NCI-H524 treated with DMSO at 0.1 percent for 48 hours (cell line): ENCODE measurements at places on chromosomes 1 and 21.

GRCh38 chr1:90558754-90559378, 158.2 kb downstream of the BARHL2 start:
- DNase-seq = no peak

DNA sequence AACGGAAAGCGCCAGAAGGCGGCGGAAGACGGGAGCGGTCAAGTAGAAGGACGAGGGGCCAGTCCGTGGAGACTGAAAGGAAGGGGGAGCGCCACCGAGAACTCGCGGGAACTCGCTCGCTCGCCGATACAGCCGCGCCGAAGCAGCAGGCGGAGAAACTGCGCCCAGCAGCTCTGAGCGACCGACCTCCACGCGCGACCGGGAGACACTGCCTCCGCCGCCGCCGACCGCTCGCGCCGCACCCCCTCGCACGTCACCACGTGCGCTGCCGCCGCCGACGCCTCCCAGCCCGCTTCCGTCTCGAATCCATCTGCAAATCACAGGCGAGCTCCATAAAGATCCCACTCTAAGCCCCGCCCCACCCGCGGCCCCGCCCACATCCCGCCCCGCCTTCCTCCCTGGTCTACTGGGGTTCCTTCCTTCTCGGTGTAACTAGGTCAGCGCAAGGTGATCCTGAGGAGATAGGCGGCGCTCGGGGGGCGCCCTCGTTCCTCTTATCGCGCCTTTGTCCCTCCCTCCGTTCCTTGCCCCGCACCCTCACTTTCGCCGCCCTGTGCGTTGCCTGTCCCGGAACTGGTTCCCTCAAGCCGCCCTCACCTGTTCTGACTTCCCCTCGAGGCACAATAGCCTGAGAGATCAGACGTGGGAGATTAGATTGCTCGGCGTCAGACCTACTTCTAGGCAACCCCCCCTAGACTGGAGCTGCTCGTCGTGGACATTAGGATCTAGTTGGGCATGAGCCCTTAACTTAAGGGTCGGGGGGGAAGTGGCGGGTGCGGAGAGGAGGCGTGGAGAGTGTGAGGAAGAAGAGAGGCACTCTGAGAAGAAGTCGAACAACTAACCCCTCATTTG, at the start of gene IVNS1ABP:
IVNS1ABP (minus strand) TSS at position 210 of the 852 bp plus-strand sequence. CDS start 7,750 bp downstream, outside the sequence.
- DNase-seq = peak; percentile 89

- DNase-seq = no peak
These were observed 14.4 kb downstream of the LMNA start for GRCh38 chr1:156128654-156129597.

DNA sequence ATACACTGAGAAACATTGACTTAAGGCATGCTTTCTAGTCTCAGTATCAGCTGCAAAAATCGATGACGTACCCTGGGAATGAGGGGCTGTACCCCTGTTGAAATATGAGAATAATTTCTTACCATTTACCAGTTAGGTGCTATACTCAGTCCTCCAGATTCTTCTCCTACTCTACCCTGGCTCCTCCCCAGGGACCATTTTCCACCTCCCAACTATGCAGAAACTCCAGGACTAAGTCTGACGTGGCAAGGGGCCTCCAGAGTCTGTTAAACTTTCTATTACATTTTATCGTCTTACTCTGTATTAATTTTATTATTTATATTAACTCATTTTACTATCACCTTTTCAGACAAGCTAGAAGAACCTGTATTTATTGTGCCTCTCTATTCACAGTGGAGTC, 124.3 kb downstream of the CYYR1 start:
- no peak for DNase-seq

GRCh38 chr1:163747855-163748254, 426.1 kb downstream of the NUF2 start:
- DNase-seq = no peak

GRCh38 chr1:183989078-183989577, 48.4 kb downstream of the COLGALT2 start:
- DNase-seq = no peak

DNA sequence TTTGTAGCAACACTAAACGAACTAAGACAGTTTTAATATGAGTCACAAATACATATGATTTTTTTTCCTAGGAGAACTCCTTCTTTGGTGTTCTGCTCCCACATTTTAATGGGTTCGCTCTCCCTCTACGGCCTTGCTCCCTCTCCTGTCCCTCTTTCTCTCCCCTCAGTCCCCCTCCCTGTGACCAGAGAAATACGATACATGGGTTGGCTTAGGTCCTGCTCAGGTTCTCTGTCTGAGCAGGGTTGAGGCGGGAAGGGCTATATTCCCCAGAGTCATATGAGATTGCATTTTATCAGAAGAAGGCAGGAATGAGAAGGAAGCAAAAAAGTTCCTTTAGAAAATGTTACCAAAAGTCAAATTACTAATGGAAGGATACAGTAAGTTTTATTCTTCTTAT, 44.6 kb downstream of the UBE2U start:
- no peak for DNase-seq

GRCh38 chr1:199279872-199280645, 641.2 kb downstream of the PTPRC start:
- DNase-seq = no peak

GRCh38 chr1:47830641-47831333, 166.4 kb downstream of the TRABD2B start:
- DNase-seq = no peak

- DNase-seq = peak; percentile 89
These were observed 18.8 kb downstream of the OPRD1 start for GRCh38 chr1:28830814-28831213.
